Stimulated activated CD8-positive, alpha-beta memory T cell treated with anti-CD3 and anti-CD28 coated beads, Interleukin-7, amount 100 ng/mL, for 24 hours (primary cell): ENCODE measurements at places on chromosomes 7 and 10.

- no peak for DNase-seq
Observed at GRCh38 chr10:44856696-44857095, 54.4 kb upstream of the TMEM72 start.

- DNase-seq, result no peak
Observed at GRCh38 chr7:150377635-150378034, 1.5 kb upstream of the ZNF775 start.

GRCh38 chr7:130733931-130734814 is at the start of gene KLF14:
TSS of gene KLF14 (minus strand) at chr7:130734207. CDS start at chr7:130734033, 174 bp downstream.
- peak; percentile 15 for DNase-seq

DNA sequence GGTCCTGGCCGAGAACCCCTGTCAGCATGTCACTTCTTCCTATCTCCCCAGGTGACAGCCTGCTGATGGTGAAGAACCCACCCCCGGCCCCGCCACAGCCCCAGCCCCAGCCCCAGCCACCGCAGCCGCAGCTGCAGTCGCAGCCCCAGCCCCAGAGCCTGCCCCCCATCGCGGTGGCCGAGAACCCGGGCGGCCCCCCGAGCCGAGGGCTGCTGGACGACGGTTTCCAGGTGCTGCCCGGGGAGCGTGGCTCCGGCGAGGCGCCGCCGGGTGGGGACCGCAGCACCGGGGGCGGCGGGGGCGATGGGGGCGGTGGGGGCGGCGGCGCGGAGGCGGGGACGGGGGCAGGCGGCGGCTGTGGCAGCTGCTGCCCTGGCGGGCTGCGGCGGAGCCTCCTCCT is 15.7 kb upstream of the ZNF212 start:
- no peak for DNase-seq

DNA sequence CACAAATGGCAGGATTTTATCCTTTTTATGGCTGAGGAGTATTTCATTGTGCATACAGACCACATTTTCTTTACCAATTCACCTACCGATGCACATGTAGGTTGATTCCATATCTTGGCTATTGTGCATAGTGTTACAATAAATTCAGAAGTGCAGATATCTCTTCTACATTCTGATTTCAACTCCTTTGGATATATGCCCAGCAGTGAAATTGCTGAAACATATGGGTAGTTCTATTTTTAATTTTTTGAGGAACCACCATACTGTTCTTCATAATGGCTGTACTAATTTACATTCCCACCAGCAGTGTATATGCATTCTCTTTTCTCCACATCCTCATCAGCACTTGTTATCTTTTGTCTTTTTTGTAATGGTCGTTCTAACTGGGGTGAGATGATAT is 1290.3 kb downstream of the XPNPEP1 start:
- DNase-seq, result no peak

DNA sequence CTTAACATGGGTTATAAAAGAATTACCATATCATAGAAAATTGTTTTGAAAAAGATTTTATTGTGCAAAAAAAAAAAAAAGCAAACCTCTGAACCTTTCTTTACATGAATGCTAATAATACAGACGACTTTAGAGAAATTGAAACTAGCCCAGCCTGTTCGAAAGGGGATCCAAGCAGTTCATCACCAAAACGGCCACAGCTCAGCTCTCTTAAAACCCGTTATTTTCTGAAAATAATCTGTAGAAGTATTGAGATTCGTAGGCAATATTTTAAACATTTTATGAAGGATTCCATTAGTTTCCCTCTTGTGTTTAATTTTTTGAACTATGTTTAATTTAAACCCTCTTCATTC is 9.9 kb upstream of the GSAP start:
- no peak for DNase-seq

DNA sequence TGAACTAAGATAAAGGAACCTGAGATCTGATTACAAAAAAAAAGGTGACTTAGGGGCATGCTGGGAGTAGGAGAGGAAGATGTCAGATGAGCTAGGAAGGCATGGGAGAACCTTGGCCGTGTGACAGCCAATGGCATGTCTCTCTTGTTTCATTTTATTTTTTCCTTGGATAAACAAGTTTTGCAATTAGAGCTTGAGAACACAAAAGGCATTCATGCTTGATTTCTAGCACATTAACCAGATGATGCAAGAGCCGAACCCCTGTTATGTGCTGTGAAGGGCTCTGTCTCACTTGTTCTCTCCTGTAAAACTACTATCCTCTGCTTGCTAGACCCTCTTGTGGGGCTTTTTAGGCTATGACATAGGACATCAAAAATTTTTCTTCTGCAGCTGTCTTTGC is 134.3 kb upstream of the ASAH2 start:
- DNase-seq, result no peak
